ENCODE measurements at places on chromosomes 3 and 15. TPM values are rescaled to one million over a fixed set of nuclear protein-coding genes. Genes with fewer than 3 reads are reported as not detected.

CAMK2N2 gene
- not detected for total RNA-seq

TGM4 gene
- 0.13 TPM for total RNA-seq

SLC24A5 gene
- not detected for total RNA-seq

HCLS1 gene
- 17.3 TPM for total RNA-seq

MST1 gene
- 1.8 TPM for total RNA-seq

CCDC9B gene
- 6.5 TPM for total RNA-seq

ALDH1A3 gene
- total RNA-seq = 33.9 TPM

TMEM42 gene
- 9.6 TPM for total RNA-seq

CYP1A2 gene
- under 0.01 TPM for total RNA-seq

ARGFX gene
- total RNA-seq = not detected

NEK11 gene
- total RNA-seq = 2.3 TPM

ARMC8 gene
- total RNA-seq = 51.2 TPM

PTPN23 gene
- 9.5 TPM for total RNA-seq

SLC28A2 gene
- total RNA-seq = not detected

TUSC2 gene
- 22.3 TPM for total RNA-seq

TMEM212 gene
- total RNA-seq = not detected

ZNF860 gene
- 1.3 TPM for total RNA-seq

PLCH1 gene
- under 0.01 TPM for total RNA-seq

ZNF774 gene
- total RNA-seq = 0.64 TPM

PEX5L gene
- not detected for total RNA-seq

UCN2 gene
- not detected for total RNA-seq

ECE2 gene
- total RNA-seq = not detected

ADAMTS9 gene
- total RNA-seq = 38.2 TPM

ITGA11 gene
- 6.0 TPM for total RNA-seq

DAZL gene
- total RNA-seq = not detected

CTXN2 gene
- not detected for total RNA-seq

MYO5C gene
- 13.0 TPM for total RNA-seq

SLC22A13 gene
- under 0.01 TPM for total RNA-seq

STAC gene
- total RNA-seq = 2.1 TPM

DPPA2 gene
- total RNA-seq = not detected

NRROS gene
- 6.3 TPM for total RNA-seq

MESP2 gene
- not detected for total RNA-seq

IL5RA gene
- total RNA-seq = not detected

CXCR6 gene
- total RNA-seq = not detected

A4GNT gene
- not detected for total RNA-seq

MUC20 gene
- under 0.01 TPM for total RNA-seq

DNAH12 gene
- under 0.01 TPM for total RNA-seq

SLC25A36 gene
- 33.4 TPM for total RNA-seq

INSYN1 gene
- 0.51 TPM for total RNA-seq

EEF1AKMT4 gene
- total RNA-seq = 3.5 TPM

All from dermis microvascular lymphatic vessel endothelial cell (primary cell).